T-helper 2 cell (primary cell): ENCODE measurements at places on chromosomes 7 and 10.

GRCh38 chr10:77565590-77566023 is 72.0 kb downstream of the KCNMA1 start:
- DNase-seq, result no peak

DNA sequence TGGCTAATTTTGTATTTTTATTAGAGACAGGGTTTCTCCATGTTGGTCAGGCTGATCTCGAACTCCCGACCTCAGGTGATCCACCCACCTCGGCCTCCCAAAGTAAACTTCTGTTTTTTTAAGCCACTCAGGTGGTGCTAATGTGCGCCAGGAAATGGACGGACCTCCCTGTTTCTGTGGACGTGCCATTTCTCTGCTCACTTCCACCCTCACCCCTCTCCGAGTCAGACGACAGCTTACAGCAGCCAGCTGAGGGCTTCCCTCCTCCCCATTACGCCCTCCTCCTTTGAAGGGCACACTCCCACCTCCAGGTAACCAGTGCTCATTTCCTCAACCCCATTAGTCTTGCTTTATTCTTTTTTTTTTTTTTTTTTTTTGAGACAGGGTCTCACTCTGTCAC is 41.7 kb upstream of the EZH2 start:
- DNase-seq, result no peak

DNA sequence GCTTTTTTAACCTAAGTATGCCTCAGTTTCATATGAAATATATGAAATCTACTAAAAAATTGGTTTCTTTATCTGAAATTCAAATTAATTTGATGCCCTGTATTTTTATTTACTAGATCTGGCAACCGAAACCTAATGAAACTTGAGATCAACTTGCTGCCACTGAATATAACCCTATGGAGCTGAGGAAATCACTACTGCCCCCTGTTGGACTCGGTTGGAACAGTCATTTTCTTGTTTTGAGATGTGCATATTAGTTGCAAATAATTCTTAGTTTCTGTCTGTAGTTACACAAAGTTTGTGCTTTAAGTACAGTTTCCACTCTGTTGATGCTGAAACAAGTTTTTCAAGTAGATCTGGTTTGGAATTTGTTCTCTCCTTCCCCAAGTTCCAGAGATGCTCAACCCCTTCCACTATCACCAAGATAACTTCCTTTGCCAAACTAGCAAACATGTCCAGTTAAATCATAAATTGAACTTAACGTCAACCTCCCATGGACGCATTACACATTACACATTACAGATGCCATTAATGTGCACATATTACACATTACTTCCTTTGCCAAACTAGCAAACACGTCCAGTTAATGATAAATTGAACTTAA is 22.2 kb upstream of the EXOC4 start:
- DNase-seq, result peak; percentile 8

DNA sequence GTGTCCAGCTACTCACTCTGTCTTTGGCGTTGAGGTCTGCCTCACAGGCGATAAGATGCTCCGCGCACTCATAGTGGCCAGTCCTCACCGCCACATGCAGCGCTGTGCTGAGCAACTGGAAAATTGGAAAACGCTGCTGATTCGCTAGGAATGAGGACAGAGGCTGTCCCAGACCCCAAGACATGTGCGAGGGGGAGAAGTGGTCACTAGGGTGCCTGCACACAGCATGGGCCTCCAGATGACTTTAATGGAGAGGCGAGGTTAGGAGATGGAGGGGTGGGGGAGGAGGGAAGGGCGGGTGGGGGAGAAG is 5.2 kb downstream of the ANKRD1 start:
- no peak for DNase-seq

DNA sequence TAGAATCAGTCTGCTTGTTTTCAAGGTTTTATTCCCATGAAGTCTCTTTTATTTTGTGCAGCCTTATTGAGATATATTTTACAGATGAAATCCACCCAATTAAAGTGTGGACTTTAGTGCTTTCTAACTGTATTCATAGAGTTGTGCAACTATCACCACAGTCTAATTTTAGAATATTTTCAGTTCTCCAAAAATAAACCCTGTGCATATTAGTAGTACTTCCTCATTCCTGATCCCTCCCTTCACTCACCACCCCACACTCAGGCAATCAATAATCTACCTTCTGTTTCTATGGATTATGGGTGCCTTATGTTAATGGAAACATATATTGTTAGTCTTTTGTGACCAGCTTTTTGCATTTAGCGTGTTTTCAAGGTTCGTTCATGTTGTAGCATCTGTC is 185.7 kb upstream of the TMEM72 start:
- DNase-seq, result no peak

- DNase-seq, result no peak
Measured at GRCh38 chr7:31583942-31584341, 70.1 kb downstream of the ITPRID1 start.

GRCh38 chr10:30897547-30897946 is 134.1 kb downstream of the ZNF438 start:
- DNase-seq, result no peak

DNA sequence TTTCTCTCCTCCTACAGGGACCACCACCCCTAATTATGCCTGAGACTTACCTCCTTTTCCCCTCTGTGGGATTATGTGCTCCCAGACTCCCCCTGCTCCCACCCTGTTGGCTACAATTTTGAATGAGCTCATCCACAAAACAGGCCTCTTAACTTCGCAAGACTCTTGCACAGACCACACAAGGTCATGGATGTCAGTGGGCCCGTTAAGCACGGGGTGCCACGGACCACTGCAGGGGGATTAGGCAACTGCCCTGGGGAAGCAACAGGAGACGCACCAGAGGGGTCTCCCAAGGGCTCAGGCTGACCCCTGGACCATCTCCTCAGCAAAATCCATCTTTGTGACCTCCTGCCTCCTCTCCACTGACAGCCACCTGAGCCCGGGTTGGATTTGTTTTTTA is 42.1 kb upstream of the COL13A1 start:
- no peak for DNase-seq

GRCh38 chr10:90614631-90615030 is 243.2 kb downstream of the HTR7 start:
- no peak for DNase-seq

DNA sequence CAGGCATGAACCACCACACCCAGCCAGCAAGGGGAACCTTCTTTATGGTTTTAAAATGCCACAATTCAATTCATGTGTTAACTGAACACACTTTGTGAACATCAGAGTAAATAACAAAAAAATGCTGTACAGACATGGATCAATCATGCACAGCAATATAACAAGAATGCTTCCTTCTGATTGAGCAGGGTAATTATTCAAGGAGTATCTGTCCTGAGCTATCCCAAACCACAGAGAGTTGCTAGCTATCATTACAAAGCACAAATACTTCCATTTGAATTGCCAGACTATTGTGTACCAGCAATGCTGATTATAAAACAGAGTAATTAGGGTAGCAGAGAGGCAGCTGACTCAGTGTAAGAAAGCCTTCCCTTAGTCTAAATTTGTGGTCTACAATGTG is 11.3 kb upstream of the RHOBTB1 start:
- DNase-seq, result no peak

DNA sequence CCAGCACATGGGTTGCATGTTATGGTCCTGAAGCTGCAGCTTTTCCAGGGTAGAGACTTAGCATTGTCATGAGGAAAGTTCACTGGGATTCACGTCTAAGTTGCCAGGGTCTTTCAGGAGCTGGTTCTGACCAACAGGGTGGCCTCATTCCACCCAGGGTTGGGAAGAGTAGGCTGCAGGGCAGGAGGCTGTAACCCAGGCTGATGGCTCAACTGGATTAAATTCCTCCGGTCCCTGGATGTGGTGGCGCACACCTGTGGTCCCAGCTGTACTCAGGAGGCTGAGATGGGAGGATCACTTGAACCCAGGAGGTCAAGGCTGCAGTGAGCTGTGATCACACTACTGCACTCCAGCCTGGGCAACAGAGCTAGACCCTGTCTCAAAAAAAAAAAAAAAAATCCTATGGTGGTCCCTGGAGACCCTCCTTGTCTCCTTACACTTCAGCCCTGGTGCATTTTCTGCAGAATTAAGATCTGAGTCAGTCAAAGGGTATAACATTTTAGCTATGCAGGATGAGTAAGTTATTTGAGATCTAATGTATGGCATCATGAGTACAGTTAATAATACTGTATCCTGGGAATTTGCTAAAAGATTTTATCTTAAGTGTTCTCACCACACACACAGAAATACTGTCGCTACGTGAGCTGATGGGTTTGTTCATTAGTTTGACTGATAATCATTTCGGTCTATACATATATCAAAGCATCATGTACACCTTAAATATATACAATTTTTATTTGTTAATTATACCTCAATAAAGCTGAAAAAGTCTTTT is 44.0 kb downstream of the ASB13 start:
- no peak for DNase-seq

- DNase-seq, result no peak
Measured at GRCh38 chr10:69787681-69788080, 14.0 kb upstream of the COL13A1 start.

DNA sequence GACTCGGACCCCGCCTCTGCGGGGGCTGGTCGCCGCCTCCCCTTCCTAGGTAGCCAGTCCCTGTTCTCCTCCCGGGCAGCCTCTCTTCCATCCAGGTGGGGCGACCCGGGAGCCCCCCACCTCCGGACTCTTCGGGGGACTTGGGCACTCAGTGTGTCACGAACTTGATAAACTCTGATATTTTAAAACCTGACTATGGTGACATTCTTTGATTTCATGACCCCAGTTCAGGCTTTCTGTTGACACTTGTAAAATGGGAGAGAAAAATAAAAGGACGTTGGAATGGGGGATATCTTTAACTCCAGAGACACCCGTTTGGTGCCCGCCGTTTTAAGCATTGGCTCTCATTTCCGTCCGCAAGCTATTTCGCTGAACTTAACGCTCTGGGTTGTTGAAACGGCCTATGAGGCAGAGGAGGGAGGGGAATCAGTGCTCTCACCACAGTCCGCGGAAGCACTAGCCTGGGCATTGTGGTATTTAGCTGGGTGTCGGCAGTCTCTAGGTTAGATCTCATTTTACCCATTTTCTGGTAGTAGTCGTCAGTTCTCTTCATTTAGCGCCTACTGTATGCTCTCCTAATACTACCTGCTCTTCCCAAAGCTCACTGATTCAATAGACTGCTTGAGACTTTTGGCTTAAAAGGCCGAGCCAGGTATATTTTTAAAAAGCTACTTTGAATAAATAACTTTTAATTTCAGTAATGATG is 738 bp downstream of the VPS26A start:
- peak; percentile 86 for DNase-seq

DNA sequence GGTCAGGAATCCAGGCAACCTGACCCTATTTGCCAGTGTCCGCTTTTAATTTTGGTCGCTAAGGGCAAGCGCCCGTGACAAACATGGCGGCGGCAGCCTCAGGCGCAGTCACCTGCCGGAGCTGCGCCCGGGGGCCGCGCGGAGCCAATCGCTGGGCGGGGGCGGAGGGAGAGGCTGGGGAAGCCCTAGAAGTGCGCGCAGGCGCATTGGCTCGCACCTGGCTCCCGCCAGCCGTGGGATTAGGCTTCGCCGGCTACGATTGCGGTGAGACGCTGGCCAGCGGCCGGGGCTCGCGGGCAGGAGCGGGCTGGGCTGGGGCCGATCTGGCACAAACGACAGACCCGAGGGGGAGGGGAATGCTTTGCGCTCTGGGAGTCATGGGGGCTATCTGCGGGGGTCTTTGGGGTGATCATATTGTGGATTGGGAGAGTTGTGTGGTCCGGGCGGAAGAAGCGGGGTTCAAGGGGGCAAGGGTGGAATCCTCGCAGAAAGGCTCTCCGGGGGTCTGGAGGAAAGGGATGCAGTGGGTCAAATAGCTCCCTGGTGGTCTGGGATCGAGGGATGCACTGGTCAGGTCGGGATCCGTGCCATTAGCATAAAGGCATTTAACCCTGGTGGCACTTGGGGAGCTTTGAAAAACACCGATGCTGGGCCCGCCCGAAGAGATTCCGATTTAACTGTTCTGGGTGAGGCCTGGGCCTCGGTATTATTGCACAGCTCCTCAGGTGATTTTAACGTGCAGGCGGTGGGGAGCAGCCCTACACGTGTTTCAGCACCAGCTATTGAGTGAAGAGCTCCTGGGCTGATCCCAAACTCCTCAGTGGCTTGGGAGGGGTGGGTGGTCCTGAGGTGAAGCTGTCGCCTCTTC is 10.1 kb upstream of the C10orf95 start:
- peak; percentile 93 for DNase-seq

DNA sequence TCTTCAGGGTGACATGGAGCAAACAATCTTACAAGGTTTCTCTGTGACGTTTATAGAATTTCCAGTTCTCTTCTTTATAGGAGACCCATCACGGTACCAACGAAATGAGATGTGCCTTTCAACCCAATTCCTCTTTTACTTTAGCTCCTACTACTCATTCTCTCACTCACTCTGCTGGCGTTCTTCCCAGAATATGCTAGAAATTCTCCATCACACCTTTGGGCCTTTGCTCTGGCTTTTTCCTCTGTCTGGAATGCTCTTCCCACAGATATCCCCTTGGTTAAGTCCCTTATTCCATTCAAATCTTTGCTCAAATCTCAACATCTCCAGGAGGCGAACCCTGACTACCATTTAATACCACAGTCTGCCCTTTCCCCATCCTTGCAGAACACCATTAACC is 39.0 kb downstream of the SEMA3C start:
- no peak for DNase-seq

GRCh38 chr7:87151729-87152111 is 533 bp upstream of the DMTF1 start:
- no peak for DNase-seq

GRCh38 chr10:119292968-119293760 is 85.8 kb downstream of the GRK5 start:
- DNase-seq, result no peak

DNA sequence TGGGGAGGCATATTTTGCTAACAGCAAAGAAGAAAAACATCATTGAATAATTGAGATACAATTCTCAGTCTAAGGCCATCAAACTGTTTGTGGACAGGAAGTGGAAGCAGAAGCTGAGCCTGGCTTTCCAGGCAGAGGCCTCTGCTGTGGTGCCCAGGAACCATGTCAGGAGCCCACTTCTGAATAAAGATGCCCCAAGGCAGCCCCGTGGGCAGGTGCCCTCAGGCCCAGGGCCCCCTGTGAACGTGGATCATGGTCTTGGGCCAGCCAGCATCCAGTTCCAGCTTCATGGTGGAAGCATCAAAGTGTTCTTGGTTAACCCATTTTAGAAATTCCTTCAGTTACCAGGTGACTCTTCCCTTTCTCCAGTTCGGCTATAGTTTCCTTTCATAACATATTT is 346.8 kb downstream of the PTPRN2 start:
- no peak for DNase-seq

DNA sequence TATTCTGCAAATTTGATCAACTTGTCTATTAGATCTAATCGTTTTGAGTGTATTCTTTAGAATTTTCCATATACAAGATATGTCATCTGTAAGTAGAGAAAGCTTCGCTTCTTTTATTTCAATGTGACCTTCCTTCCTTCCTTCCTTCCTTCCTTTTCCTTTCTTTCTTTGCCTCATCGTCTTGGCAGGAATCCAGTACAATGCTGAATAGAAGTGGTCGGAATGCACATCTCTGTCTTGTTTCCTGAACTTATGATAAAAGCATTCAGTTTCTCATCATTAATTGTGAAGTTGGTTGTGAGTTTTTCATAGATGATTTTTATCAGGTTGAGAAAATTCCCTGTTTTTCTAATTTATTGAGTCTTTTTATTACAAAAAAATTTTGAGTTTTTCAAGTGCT is 300.7 kb upstream of the ZNF32 start:
- no peak for DNase-seq
